ENCODE measurements at places on chromosomes 11 and 22.

- no peak for DNase-seq
- peaks cover 23% of the 10 kb centered on the region for H3K27me3 ChIP-seq
- H3K36me3 ChIP-seq: peaks cover 1% of the 10 kb centered on the region
- no peak overlapping the region for H3K27ac ChIP-seq
Observed at GRCh38 chr11:120235024-120235628, 4.8 kb upstream of the POU2F3 start.

GRCh38 chr11:130223291-130223971 is 63.8 kb downstream of the ST14 start:
- no peak overlapping the region for H3K4me3 ChIP-seq
- no peaks in the 10 kb centered on the region for H3K27me3 ChIP-seq
- peak overlapping the region; percentile 45 for H3K27ac ChIP-seq
- no peaks in the 10 kb centered on the region for H3K36me3 ChIP-seq

DNA sequence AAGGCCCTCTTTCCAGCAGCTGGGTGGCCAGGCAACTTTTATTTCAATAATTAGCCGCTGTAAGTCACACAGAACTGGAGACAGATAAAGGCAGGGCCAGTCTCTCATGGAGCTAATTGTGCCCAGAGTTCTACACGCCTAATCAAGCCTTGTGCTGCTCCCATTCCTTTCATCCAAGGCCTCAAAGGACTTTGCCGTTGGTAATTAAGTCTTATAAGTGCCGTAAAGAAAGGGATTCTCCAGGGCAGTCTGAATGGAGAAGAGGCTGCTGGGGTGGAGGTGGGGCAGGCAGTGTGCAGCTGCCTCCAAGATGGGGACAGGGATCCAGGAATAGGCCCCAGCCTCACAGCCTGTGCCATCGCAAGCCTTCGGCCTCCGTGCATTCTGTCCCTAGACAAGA is 357.9 kb downstream of the TENM4 start:
- no peak for DNase-seq
- no peaks in the 10 kb centered on the region for H3K4me1 ChIP-seq
- H3K27me3 ChIP-seq: peaks cover 2% of the 10 kb centered on the region
- H3K36me3 ChIP-seq: no peaks in the 10 kb centered on the region
- H3K4me3 ChIP-seq: no peak overlapping the region

- no peaks in the 10 kb centered on the region for H3K27me3 ChIP-seq
- DNase-seq: no peak
- no peaks in the 10 kb centered on the region for H3K4me1 ChIP-seq
- no peaks in the 10 kb centered on the region for H3K36me3 ChIP-seq
- no peak overlapping the region for H3K4me3 ChIP-seq
Observed at GRCh38 chr11:79834015-79834414, 393.2 kb upstream of the TENM4 start.

DNA sequence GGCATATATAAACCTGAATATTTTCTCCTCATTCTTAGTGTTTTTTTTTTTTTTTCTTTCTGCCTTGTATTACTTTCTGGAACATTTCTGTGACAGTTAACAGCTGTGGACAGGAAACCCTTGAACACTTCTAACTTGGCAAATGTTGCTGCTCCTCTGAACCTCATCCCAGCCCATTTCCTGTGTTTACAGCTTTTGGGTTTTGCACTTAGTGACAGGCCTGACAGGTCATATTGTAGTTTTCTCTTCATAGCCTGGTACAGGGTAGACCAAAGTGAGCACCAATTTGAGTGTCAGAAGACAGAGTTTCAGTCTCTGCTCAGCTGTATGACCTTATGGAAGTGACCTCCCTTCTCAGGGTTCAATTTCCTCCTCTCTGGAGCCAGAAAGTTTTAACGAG is 91.6 kb downstream of the STIM1 start:
- DNase-seq: no peak
- peak overlapping the region; percentile 53 for H3K4me3 ChIP-seq
- H3K4me1 ChIP-seq: peaks cover 60% of the 10 kb centered on the region
- H3K27ac ChIP-seq: peak overlapping the region; percentile 85
- H3K36me3 ChIP-seq: peaks cover 4% of the 10 kb centered on the region

- no peaks in the 10 kb centered on the region for H3K27me3 ChIP-seq
- DNase-seq: no peak
- peaks cover 3% of the 10 kb centered on the region for H3K4me1 ChIP-seq
- H3K27ac ChIP-seq: no peak overlapping the region
- H3K4me3 ChIP-seq: no peak overlapping the region
- H3K36me3 ChIP-seq: peaks cover 29% of the 10 kb centered on the region
Observed at GRCh38 chr22:19066531-19067271, 55.5 kb downstream of the DGCR2 start.

DNA sequence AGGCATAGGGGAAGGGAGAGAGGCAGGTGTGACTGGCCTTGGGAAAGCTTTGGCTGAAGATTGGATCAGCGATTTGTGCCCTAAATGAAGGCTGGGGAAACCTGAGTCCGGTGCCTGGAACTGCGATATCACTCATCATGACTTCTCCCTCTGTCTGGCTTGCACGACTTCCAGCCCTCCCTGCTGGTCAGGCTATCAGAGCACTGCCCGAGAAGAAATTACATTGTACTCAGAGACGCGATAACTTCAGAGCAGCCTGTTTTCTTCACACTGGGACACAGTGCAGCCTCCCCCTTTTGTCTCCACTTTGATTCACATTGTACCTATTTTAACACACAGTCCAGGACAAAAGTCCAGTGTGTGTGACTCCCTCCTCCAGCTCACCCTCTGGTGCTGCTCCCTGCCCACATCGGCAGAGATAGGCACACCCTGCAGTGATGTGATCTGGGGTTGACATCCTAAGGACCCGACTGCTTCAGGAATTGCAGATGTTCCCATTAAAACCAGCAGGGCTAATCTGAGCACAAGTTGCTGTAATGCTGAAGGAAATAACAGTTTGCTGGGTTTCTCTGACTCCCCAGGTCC is 62.1 kb upstream of the CADM1 start:
- DNase-seq: no peak
- no peaks in the 10 kb centered on the region for H3K4me1 ChIP-seq
- H3K27ac ChIP-seq: no peak overlapping the region
- H3K27me3 ChIP-seq: peaks cover 21% of the 10 kb centered on the region
- no peaks in the 10 kb centered on the region for H3K36me3 ChIP-seq

GRCh38 chr11:107157146-107157808 is 139.0 kb upstream of the GUCY1A2 start:
- no peaks in the 10 kb centered on the region for H3K36me3 ChIP-seq
- H3K4me3 ChIP-seq: no peak overlapping the region
- no peak overlapping the region for H3K27ac ChIP-seq
- no peak for DNase-seq
- no peaks in the 10 kb centered on the region for H3K27me3 ChIP-seq
- no peaks in the 10 kb centered on the region for H3K4me1 ChIP-seq

DNA sequence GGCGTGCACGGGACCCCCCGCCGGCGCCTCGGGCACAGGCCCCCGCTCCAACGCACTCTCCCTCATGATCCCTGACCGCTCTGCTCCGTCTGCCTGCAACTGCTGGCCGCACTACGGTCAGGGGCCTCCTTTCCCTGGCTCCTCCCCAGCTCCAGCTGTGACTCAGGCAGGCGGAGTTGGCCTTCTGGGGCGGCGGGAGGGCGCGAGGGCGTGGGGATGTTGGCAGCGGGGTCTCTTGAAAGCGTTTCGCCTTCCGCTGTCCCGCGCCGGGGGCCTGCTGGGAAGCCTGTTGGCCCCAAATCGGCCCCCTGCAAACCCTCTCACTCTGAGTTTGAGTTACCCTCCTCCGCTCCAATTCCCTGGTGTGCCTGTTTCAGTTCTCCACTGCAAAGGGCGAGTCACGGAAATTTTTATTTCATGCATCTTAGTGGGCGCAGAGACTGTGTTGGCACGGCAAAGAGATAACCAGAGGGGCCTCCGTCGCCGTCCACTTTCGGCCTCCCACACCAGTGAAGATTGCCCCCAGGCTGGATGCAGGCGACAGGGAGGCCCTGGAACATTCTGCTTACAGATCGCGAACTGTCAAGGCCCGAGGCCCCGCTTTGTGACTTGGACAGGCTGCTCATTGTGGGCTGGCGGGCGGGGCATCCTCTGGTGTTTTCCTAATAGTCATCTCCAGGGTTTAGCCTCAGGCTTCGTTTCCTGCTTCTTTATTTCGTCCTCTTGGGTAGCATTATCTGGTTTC is at the start of gene CAVIN3:
Gene CAVIN3 (minus strand): TSS at position 91 of the 745 bp plus-strand sequence. CDS start 25 bp downstream, at position 66.
- peaks cover 34% of the 10 kb centered on the region for H3K27me3 ChIP-seq
- H3K27ac ChIP-seq: no peak within 1 kb of the TSS
- peaks cover 9% of the 10 kb centered on the region for H3K4me1 ChIP-seq
- H3K36me3 ChIP-seq: no peaks in the 10 kb centered on the region
- peak within 1 kb of the TSS; percentile 33 for H3K4me3 ChIP-seq

- H3K4me1 ChIP-seq: peaks cover 12% of the 10 kb centered on the region
- no peak for DNase-seq
- no peaks in the 10 kb centered on the region for H3K27me3 ChIP-seq
- peak within 1 kb of the TSS; percentile 90 for H3K27ac ChIP-seq
Observed at GRCh38 chr11:818396-819128, at the start of gene PNPLA2. TSS of gene PNPLA2 (plus strand) at chr11:818914. CDS start at chr11:819719, 805 bp downstream.

- H3K36me3 ChIP-seq: no peaks in the 10 kb centered on the region
- H3K4me1 ChIP-seq: peaks cover 3% of the 10 kb centered on the region
Observed at GRCh38 chr11:124198897-124199296, 15.8 kb downstream of the OR10D3 start.

GRCh38 chr11:109433753-109434256 is 11.8 kb downstream of the C11orf87 start:
- no peaks in the 10 kb centered on the region for H3K36me3 ChIP-seq
- no peaks in the 10 kb centered on the region for H3K4me1 ChIP-seq
- no peak for DNase-seq
- H3K4me3 ChIP-seq: no peak overlapping the region
- no peak overlapping the region for H3K27ac ChIP-seq

DNA sequence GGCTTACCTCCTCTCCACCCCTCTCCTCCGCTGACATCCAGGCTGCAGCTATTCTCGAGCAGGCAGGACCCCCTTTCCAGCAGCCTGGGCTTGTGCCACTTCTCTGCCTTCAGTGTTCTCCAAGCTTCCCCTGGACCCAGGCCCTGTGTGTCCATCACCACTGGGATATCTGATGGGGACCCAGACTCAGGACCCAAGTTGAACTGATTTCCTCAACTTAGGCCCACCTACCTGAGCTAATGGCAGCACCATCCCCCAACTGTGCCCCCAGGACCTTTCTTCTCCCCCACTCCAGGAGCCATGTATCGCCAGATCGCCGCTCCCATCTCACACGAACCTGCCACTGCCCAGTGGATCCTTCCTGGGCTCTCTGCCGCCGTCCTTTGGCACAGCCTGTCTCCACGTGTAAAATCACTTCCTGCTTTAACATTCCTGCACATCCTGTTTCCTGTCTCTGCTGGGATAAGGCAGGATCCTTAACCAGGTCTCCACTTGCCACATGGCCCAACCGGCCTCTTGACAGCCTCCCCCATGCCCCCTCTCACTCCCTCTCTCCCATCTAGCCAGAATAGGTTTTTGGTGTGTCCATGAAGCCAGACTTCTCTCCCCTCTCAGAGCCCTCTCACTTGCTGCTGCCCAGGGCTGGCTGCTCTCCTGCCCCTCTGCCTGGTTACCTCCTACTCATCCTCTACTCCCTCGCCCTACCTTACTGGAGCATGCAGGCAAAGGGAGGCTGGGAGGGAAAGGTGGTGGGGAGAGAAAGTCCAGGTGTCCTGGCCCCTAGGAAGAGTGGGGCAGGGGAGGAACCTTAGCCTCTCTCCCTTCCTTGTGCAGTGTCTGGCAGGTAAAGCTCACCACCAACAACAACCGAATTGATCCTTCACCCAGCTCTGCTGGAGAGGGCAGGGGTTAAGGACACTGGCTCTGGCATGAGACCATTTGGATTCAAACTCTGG is 9.4 kb downstream of the SPATA19 start:
- H3K27ac ChIP-seq: no peak overlapping the region
- no peaks in the 10 kb centered on the region for H3K36me3 ChIP-seq
- no peak overlapping the region for H3K4me3 ChIP-seq
- DNase-seq: no peak
- no peaks in the 10 kb centered on the region for H3K4me1 ChIP-seq

- peaks cover 3% of the 10 kb centered on the region for H3K36me3 ChIP-seq
- no peak for DNase-seq
- H3K4me3 ChIP-seq: peak overlapping the region; percentile 99
- H3K27me3 ChIP-seq: no peaks in the 10 kb centered on the region
Observed at GRCh38 chr11:45805305-45806071, 539 bp downstream of the SLC35C1 start.

DNA sequence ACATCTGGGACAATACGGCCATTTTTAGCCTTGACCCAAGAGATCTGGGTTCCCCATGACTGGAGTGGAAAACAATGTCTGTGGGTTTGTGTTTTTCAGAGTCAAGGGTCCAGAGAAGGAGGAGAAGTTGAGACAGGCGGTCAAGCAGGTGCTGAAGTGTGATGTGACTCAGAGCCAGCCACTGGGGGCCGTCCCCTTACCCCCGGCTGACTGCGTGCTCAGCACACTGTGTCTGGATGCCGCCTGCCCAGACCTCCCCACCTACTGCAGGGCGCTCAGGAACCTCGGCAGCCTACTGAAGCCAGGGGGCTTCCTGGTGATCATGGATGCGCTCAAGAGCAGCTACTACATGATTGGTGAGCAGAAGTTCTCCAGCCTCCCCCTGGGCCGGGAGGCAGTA is 15.7 kb downstream of the NNMT start:
- H3K4me3 ChIP-seq: no peak overlapping the region
- no peak overlapping the region for H3K27ac ChIP-seq
- no peak for DNase-seq

DNA sequence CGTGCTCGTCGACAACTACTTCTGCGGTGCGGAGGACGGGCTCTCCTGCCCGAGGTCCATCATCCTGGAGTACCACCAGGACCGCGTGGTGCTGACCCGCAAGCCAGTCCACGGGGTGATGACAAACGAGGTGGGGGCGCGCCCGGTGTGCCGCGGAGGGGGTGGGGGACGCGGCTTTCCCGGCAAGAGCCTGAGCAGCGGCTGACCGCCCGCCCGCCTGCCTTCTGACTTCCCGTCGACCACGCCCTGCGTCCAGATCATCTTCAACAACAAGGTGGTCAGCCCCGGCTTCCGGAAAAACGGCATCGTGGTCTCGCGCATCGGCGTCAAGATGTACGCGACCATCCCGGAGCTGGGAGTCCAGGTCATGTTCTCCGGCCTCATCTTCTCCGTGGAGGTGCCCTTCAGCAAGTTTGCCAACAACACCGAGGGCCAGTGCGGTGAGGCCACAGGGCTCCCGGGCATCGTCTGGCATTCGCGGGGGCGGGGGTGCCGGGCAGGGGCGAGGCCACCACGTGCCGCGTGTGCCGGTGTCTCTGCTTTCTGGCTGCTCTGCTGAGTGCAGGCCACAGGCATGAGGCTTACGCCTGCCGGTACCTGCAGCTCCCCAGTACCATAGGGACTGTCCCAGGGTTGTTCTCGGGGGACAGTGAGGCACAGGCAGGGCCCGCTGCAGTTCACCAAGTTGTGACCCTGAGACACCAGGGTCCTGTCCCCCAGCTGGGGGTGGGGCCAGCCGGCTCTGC is 28.5 kb upstream of the MUC5B start:
- H3K36me3 ChIP-seq: no peaks in the 10 kb centered on the region
- no peak overlapping the region for H3K4me3 ChIP-seq
- H3K4me1 ChIP-seq: no peaks in the 10 kb centered on the region
- DNase-seq: no peak
- H3K27me3 ChIP-seq: peaks cover 4% of the 10 kb centered on the region
- H3K27ac ChIP-seq: no peak overlapping the region

DNA sequence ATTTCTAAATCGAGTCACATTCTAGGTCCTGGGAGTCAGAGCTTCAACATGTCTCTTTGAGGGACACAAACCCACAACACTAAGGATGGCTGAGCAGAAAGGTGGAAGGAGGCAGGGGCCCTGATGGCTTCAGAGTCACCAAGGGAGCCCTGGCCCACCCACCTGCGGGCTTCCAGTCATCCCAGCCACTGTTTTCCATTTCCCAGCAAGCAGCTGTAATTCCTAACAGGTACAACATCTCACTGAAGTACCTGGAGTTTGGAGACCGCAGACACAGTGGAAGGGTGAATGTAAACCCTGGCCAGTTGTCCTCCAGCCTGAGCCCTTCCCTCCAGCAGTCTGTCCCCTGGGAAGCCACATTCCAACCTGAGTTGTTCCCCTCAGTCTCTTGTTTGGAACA is 562.8 kb downstream of the TBC1D22A start:
- no peak overlapping the region for H3K27ac ChIP-seq
- no peaks in the 10 kb centered on the region for H3K36me3 ChIP-seq
